ENCODE measurements at places on chromosomes 16 and 17.

DNA sequence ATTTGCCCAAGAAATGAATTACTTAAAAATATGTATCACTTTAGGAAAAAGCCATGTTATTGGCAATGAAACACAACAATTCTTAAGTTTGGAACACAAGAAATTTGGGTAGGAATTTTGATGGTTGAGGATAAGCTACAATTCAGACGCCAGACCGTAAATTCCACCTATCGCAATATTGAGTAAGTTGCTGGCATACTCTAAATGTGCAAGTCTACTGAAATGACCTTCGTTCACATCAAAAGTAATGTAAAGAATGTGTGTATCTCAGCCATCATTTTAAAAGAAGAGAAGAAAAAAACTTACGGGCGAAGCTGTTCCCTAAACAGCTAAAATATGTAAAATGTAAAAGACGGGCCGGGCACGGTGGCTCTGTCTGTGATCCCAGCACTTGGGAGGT is 33.4 kb downstream of the UBE2G1 start:
- DNase-seq: no peak

GRCh38 chr16:82741073-82741615 is 114.4 kb downstream of the CDH13 start:
- no peak for DNase-seq

- DNase-seq: no peak
Observed at GRCh38 chr16:75048530-75048929, 49.7 kb downstream of the ZNRF1 start.

DNA sequence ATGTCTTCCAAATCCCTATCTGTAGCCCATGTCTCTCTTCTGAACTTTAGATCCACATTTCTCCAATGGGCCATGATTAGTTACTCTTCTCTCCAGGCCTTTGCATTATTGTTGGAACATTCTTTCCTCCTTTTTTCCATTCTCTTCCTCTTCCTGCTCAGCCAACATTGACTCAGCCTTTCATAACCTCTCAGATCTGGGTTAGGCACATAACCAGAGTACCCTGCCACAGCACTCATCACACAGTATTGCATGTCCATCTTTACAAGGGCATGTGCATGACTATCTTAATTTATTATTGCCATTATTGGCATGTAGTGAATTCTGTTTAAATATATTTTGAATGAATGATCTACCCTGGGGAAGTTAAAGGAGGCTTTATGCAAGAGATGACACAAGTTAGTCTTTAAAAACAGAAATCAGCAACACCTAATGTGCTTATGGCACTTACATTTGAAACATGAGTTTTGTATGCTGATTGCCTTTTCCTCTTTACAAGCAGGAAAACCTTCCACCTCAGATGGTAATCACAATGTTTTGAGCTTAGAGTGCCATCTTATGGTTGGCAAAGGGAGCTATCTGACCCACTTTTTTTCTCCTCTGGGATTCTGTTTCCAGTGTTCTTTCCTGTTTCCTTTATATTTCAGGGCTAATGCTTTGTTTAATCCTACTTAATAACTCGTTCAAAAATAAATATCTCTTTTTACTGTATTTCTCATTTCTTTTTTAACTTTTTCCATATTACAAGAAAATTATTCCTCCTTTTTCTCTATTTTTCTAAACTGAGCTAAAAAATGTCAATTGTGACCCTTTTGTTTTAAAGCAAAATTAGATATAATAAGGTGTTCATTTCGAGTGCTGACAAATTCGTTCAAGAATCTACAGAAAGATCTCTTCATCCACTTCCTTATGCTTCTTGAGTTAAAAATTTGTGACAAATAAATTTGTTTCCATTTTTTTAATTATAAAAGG is 151.0 kb upstream of the RBL2 start:
- no peak for DNase-seq

DNA sequence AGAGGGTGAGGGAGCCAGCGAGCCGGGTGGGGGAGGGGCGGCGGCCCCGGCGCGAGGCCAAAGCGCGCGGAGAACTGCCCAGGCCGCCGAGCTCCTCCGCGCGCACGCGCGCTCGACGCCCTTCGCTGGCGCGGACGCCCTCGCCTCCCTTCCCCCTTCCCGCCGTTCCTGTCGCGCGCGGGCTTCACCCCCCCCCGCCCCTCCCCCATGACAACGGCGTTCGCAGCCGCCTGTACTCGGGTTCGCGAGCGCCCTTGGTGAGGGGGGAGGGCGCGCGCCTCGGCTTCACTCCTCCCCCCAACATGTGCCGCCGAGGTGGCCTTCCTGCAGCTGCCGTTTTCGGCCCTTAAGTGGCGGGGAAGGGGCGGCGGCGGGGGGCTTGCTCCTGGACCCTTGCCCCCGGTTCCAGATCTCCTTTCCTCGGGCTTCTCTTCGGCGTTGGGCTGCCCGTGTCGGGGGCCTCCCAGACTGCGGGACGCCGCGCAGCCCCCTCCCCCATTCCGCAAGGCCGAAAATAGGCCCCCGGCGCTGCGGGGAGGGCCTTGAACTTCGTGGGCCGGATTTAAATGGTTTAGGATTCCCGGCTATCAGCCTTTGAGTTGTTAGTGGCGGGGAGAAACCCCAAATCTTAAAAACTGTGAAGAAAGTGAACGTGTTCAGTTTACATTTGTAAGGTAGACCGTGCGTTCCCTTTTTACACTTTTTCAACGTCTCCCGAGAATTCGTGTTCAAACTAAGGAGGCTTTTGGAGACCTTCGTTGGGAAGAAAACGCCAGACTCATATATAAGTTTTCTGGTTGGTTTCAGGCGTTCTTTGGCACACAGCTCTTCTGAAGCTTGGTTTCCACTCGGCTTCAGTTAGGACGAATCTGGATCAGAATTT is 653 bp downstream of the SRRM2 start:
- DNase-seq: peak; percentile 86

GRCh38 chr16:80751167-80751566 is 53.2 kb downstream of the CDYL2 start:
- DNase-seq: no peak

DNA sequence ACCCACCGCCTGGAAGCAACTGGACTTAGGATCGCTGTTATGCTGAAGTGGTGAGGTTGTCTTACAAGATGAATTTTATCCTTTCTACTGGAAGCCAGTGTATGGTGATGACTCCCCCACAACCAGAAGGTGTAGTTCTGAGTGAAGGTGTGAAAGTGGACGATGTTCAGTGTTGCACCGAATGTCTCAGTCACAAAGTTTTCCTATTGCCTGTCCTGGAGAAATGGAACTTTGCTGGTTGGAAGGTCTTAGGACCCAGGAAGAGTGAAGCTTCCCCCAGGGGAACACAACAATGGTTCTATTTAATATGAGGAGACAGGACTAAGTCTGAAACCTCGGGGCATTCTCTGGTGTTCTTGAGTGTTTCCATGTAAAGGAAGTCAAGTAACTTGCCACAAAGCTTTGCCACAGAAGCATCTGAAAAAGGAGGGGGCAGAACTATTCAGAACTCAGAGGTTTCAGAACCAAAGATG is 44.2 kb downstream of the USP22 start:
- no peak for DNase-seq

GRCh38 chr17:80494547-80494946 is 18.1 kb upstream of the NPTX1 start:
- DNase-seq: no peak

DNA sequence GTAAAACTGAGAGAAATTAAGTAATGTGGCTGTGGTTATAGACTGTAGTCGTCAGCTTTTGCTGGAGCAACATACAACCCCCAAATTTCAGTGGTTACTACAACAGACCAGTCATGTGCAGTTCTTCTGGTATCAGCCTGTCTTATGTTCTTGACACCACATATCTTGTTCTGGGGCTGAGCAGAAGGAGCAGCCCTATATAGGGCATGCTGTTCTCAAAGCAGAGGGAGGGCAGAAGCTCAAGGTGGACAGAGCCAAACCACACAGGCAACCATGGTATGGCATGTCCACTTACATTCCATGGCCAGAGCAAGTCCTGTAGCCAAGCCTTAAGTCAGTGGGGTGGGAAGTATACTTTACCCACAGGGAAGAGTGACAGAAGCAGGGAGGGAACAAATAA is 7.7 kb downstream of the PRKAR1A start:
- no peak for DNase-seq

- DNase-seq: no peak
Observed at GRCh38 chr16:2791174-2791573, 3.8 kb upstream of the PRSS33 start.

GRCh38 chr17:49753959-49754391 is 10.0 kb downstream of the FAM117A start:
- no peak for DNase-seq

DNA sequence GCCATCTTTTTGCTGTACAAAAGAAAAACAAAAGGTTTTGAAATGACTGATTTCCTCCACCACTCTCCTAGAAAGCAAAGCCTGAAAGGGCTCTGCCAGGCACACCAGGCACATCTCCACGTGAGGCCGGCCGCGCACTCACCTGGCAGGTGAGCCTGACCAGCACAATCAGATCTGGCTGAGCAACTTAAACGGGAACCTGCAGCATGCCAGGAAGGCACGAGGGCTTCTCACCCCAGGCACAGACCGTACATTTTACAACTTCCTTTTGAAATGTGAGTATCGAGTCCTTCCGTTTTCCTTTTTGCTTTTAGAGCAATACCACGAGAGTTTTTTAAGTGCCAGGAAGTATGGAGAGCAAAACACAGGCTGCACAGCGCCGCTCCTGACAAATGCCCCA is 22.5 kb downstream of the SLC38A10 start:
- DNase-seq: no peak

- DNase-seq: no peak
Observed at GRCh38 chr17:42695500-42695899, 13.2 kb downstream of the CNTNAP1 start.

DNA sequence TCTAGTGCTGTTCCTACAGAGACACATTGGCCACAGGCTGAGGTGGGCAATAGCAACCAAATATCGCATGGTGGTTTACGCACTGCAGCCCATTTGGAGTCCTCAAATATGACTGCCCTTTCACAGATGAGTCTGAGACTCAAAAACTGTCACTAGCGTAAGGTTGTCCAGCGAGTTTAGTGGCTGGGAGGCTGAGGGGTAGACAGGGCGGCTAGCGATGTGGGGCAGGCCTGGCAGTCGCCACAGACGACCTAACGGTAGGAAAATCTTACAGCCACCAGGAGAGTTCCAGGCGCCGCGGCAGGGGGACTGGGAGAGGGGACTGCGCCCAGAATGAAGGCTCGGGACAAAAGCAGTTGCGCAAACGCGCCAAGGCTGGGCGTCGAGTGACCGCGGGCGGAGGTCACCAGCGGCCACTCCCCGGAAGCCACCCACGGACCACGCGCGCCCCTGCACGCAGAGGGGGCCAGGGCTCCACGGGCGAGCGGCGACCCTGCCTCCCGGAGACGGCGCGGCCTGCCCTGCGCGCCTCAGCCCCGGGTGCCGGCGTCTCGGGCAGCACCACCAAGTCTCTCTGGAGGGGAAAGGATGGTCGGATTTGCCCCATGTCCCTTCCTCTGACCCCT is 699 bp upstream of the MAP1LC3B start:
- DNase-seq: no peak

GRCh38 chr17:82772026-82772425 is 20.2 kb downstream of the TBCD start:
- no peak for DNase-seq

DNA sequence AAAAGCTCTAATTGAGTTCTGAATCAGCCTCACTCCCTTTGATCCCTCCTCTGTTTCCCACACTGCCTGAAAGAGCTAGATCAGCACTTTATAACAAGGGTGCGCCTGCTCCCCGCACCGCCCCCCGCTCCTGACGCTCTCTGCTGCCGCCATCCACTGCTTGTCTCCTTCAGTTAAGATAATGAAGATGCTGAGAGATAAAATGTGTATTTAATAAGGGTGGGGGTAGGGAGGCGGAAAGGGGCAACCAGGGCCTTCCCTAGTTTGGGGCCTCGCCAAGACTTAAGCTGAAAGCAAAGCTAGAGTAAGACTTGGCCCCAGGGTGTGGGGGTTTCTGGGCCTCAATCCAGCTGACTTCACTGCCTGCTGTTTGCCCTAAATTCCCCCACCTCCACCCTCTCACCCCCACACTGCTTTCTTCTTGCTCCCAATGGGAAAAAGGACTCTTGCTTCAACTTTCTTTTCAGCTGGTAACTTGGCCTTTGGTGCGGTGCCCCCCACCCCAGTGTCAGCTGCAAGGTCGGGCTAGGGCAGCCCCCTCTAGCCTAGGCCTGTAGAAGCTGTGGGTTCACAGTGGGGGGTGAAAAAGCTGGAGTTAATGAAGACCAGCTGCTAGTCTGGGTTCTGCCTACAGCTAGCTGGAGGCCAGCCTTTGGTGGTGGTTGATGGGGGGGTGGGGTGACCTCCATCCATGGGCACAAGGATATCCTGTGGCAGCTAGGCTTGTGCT is 1.8 kb upstream of the RARA start:
- no peak for DNase-seq

DNA sequence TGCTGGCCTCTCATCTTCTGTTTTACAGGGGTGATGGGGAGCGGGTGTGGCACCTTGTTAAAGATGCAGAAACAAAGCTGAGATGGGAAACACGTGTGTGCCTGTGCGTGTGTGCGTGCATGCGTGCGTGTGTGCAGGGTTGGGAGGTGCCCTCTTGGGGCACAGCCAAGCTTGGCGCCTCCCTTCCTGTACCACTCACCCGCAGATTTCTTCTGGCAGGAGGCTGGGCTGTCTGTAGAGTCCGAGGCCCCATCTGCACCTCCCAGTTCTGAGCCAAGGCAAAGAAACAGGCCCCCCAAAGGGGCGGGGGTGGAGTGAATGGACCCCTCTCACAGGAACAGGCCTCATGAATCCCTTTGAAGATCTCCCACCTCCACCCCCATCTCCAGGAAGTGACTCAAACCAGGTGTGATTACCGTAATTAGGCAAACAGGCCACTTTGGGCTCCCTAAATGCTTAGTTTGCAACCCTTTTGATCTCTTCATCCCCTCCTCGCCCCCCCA is 20.9 kb downstream of the TNS4 start:
- DNase-seq: no peak

DNA sequence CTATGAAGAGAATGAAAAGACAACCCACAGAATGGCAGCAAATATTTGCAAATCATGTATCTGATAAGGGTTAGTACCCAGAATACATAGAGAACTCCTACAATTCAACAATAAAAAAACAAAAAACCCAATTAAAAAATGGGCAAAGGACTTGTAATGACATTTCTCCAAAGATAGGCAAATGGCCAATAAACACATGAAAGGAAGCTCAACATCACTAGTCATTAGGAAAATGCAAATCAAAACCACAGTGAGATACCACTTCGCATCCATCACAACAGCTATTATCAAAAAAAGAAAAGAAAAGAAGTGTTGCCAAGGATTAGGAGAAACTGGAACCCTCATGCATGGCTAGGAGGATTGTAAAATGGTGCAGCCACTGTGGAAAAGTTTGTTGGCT is 45.1 kb upstream of the ARL6IP1 start:
- no peak for DNase-seq

GRCh38 chr17:413706-414380 is 61.2 kb upstream of the RPH3AL start:
- DNase-seq: no peak

GRCh38 chr17:11980813-11981212 is 16.5 kb downstream of the ZNF18 start:
- no peak for DNase-seq

- DNase-seq: no peak
Observed at GRCh38 chr16:9542165-9542755, 450.8 kb downstream of the HAPSTR1 start.

DNA sequence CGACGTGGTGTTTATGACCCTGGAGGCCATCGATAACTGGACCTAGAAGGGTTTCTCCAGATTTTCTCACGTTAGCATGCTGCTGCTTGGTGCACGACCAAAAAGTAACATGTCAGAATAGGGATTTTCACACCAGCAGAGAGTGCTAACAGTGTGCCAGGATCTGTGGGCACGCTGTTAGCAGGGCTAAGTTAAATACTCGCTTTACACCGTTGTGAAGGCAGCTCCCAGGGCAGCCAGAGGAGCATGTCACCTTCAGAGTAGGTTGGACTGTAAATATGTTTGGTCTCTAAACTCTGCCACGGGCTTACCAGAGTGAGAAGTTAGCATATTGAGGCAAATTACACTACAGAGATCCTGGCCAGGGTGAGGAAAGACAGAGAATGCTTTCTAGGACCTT is 113.2 kb upstream of the TBX2 start:
- no peak for DNase-seq

Measured in amygdala (tissue), 56 donors.